ENCODE measurements at places on chromosomes 7 and 10. TPM values are rescaled to one million over a fixed set of nuclear protein-coding genes. Genes with fewer than 3 reads are reported as not detected.

DNA sequence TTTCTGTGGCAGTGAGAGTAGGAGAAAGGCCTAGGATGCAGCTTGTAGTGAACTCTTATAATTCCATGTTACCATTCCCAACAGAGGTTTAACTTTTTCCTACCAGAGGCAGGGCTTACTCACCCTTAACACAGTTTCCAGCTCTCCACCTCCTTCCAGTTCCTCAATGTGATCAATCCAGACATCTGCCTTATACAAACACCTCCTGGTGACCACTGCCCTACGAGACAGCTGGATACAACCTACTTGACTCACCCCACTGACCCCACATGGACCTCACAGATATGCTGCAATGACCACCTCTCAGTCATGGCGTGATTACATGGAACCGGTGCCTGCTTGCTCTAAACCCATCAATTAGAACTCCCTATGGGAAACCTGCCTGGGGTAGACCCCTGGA is 326.5 kb downstream of the TNS3 start:
- no peak for DNase-seq

GRCh38 chr7:136925044-136925443 is 56.6 kb downstream of the CHRM2 start:
- DNase-seq: no peak

DNA sequence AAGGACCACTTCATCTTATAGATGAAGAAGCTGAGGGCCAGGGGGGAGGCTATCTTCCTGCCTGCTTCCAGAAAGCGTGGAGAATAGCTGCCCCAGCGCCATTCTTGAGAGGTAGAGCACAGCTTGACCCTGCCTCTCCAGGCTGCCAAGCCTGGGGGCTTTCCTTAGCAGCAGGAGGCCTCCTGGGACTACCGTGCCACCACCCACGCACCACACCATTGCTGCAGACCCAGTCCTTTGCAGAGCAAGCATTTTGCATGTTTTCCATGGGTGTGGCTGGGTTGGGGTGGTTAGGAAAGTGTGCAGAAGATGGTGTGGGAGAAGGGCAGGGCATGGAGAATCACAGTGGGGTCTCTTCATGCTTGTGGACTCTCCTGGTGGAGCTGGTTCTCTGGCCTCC is 64.9 kb downstream of the TBXAS1 start:
- DNase-seq: no peak

DNA sequence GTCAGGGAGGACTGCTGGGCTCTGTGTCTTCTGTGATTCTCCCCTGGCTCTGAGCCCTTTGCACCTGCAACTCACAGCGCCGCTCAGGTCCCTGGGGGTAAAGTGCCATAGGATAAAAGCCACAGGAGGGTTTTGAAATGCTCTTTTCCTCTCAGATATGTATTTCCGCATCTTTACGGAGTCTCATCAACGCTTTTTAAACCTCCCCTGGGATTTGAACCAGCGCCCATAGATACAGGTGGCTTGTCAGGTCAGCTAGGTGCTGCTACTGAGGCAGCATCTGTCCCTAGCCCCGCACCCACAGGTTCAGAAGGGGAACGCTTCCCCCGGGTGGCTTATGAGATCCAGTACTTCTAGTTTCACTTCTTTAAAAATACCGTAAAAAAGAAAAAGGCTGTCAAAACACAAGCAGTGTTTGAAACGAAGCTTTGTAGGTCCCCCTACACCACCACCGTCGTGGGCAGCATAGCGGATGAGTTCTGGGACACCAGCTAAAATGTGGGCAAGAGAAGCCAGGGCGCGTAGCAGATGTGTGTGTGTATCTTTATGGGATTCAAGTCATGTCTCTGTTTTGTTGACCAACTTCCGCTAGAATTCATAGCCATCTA is 173.5 kb downstream of the CUX1 start:
- no peak for DNase-seq

GRCh38 chr10:112216966-112217365 is 33.4 kb upstream of the GPAM start:
- no peak for DNase-seq

- no peak for DNase-seq
Observed at GRCh38 chr7:117036053-117036669, 82.9 kb downstream of the ST7 start.

The RHEB gene
- 115 TPM for total RNA-seq

GRCh38 chr7:52749880-52750279 is 285.6 kb upstream of the POM121L12 start:
- no peak for DNase-seq

GRCh38 chr10:4006051-4006450 is 221.0 kb upstream of the KLF6 start:
- DNase-seq: no peak

DNA sequence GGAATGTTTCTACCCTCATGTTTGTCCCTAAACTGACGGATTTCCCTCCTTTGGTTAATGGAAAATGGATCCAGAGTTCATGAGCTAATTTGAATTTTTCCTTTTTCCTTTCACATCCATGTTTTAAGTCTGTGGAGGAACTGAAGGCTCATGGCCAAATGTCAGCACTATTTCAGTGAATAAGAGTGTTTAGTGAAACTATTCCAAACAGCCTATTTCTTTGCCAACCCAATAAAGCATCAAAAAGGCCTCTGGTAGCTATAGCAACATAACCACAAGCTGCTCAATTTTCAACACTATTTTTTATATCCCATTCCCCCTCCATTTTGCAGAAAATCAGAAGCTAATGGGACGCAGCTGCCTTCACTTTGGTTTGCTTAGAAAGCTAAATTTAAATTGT is 1454.1 kb downstream of the GATA3 start:
- DNase-seq: no peak

The DPYSL4 gene
- total RNA-seq: 0.94 TPM

The CHST12 gene
- total RNA-seq: 15.1 TPM
